ENCODE measurements at places on chromosomes 1 and 21.

DNA sequence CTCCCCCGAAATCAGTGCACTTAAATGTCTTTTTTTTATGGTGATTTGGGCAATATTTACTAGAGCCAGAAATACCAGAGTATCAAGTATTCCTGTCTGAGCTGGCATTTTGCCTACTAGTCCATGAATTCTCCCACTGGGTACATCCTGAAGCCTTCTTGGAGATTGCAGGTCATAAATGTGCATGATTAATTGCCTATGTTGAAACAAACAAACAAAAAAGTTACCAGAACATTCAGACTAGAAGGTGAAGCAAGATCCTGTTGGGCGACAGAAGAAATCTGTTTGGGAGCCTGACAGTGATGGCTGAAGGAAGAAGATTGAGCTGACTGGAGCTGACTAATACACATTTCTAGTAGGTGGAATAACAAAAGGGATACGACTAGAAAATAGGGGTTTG is 127.4 kb upstream of the NRIP1 start:
- no peak for DNase-seq

- no peak for DNase-seq
Observed at GRCh38 chr21:35135481-35135880, 86.4 kb upstream of the RUNX1 start.

DNA sequence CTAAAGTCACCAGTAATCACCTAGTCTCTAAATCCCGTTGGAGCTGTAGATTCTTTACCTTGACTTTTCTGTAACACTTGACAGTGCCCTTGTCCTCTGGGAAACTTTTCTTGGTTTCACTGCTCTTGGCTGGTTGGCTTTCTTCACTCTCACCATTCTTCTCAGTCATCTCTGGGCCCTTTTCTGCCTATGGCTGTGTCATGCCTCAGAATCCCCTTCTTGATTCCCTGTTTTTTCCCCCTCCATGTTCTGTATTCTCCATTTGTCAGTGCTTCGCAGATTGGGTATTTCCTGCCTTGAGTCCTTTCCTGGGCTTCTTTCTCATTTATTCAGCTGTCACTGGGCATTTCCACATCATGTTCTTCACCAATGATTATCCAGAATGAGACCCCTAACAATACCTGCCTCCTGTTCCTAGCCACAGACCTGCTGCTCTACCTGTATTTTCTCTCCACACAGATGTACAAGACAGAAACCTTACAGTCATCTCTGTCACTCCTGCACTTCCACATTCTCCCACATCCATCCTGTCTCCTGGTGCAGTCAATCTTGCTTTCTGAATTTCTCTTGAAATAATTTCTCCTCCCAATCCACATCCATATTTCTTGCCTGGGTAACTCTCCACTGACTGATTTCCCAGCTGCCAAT is 14.7 kb downstream of the UCK2 start:
- DNase-seq = no peak

DNA sequence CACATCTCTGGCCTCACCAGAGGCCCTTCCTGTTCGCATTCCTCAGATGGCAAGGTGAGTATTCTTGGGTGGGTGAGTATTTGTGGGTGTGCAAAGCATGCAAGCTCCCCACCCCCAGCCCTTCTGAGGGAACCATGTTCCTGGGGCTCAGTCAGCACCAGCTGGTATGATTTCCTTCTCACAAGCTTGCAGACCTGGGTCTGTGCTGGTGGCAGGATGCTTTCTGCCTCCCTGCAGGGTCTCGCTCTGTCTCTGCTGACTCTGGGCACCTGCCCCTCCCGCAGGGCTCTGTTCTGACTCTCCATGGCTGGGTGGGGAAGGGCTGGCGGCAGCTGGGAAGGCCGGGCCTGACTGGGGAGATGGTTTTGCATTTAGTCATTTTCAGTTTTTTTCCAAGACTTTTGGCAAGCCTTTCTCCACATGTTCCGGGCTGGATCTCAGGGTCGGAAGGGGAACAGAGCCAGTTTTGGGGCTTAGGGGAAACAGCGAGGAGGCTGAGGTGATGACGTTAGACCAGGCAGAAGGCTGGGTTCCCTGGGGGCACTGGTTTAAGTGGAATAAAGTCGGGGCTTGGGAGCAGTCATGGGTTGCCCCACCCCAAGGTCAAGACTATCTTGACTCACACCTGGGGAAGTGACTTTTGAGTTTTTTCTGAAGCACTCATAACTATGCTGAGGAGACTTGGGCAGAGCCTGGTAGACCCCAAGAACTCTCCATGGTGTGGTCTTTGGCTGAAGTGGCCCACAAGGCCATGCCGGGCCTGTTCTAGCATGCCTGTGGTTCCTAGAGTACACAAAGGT is 6.2 kb downstream of the RASSF5 start:
- DNase-seq = no peak

GRCh38 chr1:245716561-245716960 is 561.8 kb downstream of the KIF26B start:
- no peak for DNase-seq

GRCh38 chr1:212221801-212222200 is 63.4 kb upstream of the PPP2R5A start:
- no peak for DNase-seq

All from SK-N-DZ (cell line).